ENCODE measurements at places on chromosomes 1 and 21.

- DNase-seq: no peak
These were observed 2.9 kb upstream of the OLIG1 start for GRCh38 chr21:33067043-33067442.

DNA sequence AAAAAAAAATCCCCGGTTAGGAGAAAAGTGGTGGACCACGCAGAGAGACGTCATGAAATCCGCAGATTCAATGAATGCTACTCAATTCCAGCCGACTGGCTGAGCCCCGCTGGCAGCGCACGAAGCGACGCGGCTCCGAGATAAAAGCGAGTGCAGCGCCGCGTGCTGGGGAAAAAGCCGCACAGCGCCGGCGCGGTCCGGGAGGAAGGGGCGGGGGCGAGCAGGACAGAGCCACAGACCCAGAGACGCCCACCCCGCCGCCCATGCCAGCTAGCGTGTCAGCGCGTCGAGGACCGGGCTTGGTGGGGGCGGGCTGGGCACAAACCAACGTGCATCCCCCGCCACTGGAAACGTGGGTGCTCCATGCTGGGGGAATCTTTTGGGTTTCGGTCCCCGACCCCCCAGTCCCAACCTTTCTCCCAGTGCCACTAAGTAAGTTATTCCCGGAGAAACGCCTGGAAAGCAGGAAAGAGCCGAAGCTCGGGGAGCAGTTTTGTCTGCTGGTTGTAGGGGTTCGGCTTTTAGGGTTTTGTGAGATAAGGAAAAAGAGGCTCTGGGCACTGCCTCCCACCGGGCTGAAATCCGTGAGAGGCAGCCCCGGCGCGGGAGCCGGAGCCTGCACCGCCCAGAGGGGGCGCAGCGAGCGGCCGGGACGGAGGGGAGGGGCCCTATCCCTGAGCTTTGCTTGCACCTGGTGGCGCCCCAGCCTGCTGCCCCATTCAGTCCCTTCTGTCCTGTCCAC is at the start of gene KCNJ6:
TSS of gene KCNJ6 (minus strand) at position 148 of the 742 bp plus-strand sequence. CDS start 75,775 bp downstream, outside the sequence.
- DNase-seq: no peak

DNA sequence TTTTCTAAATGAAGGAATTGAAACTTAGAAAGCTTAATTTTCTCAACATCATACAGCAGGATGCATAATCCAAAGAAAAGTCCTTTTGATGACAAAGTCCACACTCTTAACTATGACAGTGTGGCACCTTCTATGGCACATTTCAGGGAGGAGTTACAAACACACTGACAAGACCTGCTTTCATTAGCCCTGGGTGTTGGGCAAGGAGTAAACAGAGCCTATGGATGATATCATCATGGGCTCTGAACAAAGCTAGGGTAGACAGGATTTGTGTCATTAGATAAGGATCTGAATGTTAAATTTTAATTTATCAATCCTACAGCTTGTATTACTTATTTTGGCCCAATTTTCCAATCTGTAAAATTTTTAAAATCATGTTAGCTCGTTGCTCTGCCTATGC is 62.6 kb upstream of the DENND1B start:
- DNase-seq: no peak

- no peak for DNase-seq
These were observed 5.7 kb upstream of the SELENON start for GRCh38 chr1:25794325-25794724.

DNA sequence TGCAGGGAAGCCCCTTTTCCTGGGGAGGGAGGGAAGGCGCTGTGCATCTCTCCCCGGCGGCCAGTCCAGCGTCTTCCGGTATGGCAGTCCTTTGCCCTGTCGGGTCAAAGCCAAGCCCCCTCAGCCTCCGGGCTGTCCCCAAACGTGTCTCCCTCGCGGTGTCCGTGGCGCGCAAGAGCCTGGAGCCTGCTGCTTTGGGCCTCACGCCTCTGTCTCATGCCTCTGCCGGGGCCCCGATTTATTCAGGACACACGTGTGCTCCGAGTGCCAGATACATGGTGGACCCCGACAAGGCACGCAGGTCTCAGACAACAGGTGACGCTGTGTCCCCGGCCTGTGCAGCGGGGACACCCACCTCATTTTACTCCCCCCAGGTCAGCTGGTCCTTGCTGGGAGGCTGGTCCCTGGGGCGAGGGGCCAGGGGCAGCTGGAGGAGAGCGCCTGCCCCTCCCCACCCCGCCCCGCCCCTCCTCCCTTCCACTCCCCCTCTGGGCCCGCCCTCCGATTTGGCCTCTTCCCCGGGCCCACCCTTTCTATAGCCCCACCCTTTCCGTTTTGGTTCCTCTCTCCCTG is 176.7 kb downstream of the CAMTA1 start:
- DNase-seq: no peak

DNA sequence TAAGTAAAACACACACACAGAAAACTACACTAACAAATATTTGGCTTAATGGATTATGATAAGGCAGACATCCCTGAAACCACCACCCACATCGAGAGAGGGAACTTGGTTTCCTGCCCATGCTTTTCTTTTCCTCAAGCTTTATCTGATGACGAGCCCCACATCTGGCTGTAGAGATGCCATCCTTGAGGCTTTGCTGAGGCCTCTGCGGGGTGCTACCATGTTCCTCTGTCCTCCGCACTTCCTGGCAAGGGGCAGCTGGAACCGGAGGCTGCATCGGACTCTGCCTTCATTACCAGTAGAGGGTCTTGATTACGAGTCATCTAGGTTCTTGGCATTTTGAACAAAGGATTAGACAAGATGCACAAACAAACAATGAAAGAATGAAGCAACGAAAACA is 21.7 kb upstream of the C1orf174 start:
- DNase-seq: no peak

DNA sequence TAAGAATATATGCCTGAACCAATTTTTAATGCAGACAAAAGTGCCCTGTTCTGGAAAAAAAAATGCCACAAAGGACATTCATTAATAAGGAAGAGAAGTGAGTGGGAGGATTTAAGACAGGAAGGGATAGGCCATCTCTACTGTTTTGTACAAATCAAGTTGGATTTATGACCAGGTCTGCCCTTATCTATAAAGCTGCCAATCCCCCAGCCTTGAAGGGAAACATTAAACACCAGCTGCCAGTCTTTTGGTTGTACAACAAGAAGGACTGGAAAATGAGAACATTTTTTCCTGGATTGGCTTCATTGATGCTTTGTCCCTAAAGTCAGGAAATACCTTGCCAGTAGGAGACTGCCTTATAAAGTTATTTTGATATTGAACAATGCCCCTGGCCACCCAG is 444.0 kb downstream of the NPHP4 start:
- no peak for DNase-seq

DNA sequence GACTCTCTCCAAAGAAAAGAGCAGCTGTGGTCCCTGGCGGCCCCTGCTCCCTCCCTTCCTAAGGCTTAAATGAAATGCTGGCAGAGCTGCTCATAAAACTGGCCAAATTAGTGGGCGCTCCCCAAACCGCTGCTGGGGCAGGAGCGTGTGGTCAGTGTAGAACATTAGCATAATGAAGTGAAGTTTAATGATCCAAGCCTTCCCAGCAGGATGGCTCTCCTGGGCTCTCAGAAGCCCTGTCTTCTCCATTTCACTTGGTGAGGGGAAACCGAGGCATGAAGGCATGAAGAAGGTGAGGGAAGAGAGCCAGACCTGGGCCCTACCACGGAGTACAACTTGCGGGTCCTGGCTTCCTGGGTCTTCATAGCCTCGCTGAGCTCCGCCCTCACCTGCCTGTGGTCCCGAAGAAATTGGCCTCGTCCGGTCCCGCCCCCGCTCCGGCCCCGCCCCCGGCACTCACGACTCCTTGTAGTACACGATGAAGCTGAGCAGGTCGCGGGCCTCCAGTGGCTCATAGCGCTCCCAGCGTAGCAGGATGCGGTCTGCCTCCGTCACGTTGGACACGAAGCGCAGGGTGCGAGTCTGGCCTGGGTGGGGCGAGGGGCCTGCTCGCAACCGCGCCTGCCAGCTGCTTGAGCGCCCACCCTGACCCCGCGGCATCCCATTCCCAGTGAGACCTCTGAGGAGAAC is 10.3 kb downstream of the INSRR start:
- peak; percentile 55 for DNase-seq

DNA sequence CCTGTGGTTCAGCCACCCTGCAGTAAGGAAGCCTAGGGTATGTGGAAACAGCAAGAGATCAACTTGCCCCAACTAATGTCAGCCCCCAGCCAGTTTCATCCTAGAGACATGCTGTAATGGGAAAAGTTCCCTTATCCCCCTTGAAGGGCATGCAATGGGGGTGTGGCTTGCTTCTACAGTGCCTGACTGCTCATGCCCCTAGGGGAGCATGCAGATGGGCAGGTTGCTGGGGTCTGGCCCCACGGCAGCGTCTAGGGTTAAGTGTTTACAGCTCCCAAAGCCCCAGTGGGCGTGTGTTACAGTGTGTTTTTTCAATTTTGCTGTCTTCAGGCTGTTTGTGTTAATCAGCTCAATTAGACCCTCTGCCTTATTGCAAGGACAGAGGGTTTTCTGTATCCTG is 1105.9 kb downstream of the AMY1C start:
- DNase-seq: no peak

DNA sequence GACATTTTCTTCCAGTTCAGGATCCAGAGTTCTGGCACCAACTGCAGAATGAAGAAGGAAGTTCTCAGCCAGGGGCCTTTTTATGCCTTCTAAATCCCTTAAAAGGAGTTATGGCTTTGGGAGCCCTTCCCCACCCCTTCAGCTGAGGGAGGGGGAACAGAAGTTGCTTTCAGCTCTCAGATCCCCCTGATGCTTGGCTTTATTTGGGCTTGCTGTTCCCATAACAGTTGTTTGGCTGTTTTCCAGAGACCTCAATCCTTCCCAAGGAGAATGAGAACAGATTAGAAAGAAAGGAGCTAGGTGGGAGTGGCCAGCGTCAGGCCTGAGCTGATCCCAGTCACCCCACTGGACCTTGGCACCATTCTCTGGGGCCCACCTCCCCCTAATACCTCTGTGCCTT is at the start of gene RPE65:
TSS of gene RPE65 (minus strand) at position 54 of the 400 bp plus-strand sequence. CDS start at position 5, 49 bp downstream.
- no peak for DNase-seq

DNA sequence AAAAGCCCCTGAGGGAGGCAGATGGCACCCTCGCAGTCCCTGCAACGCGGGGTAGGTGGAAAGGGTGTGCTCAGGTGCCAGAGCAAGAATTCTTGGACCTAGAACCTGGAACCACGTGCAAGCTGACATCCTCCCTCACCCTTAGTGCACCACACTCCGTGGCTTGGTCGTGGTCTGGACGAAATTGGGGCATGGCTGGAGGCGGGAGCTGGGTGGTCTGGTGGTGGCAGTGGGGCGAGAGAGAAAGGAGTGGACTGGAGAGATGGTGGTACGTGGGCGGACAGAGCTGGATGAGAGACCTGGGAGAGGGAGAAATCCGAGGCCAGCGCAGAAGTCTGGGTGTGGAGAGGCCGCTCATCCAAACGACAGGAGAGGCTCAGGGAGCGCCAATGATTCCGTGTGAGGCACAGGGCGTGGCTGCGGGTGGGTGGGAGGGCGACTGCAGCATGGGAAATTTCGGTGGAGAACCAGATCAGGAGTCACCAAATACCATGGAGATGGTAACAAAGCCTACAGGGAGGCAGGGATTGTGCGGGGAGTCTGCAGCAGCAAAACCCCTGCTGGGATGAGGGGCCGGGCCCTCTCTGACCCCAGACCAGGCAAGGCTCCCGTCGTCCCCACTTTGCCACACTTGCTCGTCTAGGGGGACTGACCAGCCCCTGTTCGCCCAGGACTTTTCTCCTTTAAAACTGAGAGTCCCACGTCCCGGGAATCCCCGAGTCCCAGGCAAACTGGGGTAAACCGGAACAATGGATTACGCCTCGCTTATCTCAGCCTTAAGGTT is 31.9 kb downstream of the CDCP2 start:
- DNase-seq: no peak

- DNase-seq: no peak
These were observed 284.1 kb downstream of the BRINP3 start for GRCh38 chr1:190193508-190194115.

GRCh38 chr1:233496993-233497392 is 116.9 kb upstream of the KCNK1 start:
- DNase-seq: no peak

DNA sequence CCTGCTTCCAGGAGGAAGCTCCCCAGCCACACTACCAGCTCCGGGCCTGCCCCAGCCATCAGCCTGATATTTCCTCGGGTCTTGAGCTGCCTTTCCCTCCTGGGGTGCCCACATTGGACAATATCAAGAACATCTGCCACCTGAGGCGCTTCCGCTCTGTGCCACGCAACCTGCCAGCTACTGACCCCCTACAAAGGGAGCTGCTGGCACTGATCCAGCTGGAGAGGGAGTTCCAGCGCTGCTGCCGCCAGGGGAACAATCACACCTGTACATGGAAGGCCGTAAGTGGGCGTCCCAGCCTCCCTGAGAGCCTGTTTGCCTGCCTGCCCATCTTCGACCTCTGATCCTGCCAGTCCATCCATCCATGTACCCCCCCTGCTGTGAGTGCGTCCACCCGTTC is 3.6 kb downstream of the ECM1 start:
- no peak for DNase-seq

DNA sequence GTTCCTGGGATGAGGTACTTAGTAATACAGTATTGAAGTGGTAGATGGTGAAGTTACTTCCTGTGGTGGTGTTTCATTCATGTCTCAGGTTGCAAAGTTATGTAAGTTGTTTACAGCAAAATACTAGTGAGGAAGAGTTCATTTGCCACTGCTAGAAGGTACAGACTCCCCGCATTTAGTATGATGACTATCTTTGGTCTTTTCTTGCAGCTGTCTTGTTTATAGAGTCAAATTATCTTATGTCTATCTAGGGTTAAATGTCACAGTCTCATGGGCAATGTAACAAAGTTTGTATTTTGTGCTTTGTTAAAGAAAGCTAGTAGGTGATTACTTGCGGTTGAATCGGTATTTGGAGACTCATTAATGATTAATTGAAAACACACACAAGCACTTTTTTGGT is 50.2 kb downstream of the LRRC8D start:
- DNase-seq: no peak

GRCh38 chr1:8807004-8807403 is 10.4 kb downstream of the RERE start:
- DNase-seq: no peak

DNA sequence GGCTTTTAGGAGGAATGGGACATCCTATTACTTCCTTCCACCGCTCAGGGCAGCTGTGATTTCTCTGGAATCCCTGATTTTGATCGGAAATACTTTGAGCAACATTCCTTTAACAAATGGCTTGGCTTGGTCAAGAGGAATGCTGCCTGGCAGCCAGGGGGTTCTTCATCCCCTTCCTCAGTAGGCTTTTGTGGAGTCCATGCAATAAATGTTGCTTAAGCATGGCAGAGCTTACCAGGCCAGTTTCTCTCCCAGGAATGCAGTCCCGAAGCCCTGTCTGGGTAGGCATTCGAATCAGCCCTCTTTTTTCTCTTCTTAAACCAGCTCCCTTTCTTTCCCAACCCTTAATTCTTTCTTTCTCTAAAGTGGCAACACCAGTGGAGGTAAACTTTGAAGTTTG is 177.1 kb upstream of the KIAA0040 start:
- DNase-seq: no peak

GRCh38 chr21:34796518-34797200 is 127.9 kb downstream of the CLIC6 start:
- no peak for DNase-seq

- no peak for DNase-seq
These were observed 86.5 kb downstream of the VPS13D start for GRCh38 chr1:12316331-12316730.

DNA sequence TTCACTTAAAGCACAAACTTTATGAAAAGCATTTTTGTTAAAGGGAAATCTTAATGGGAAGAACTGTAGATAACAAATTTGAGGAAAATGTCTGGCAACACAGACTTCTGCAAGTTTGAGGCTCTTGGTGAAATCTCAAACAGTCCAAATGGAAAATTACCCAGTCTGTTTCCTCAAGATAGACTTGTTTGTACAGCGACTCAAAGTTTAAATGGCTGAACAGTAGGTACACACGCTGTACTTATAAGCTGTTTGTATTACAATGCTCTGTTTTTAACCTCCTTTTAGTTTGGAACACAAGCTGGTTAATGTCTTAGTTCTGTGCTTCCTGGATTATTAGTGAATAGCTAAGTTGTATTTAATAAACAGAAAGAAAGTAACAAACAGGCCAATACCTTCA is 217.1 kb downstream of the NFIA start:
- no peak for DNase-seq

All from T follicular helper cell (primary cell).